ENCODE measurements at places on chromosomes 4 and X. TPM values are rescaled to one million over a fixed set of nuclear protein-coding genes. Genes with fewer than 3 reads are reported as not detected.

CD99L2 gene
- 76.4 TPM for total RNA-seq

MAGEC2 gene
- total RNA-seq: not detected

CACNA1F gene
- not detected for total RNA-seq

PSAPL1 gene
- not detected for total RNA-seq

HELT gene
- total RNA-seq: not detected

NAP1L3 gene
- total RNA-seq: 0.86 TPM

AIFM1 gene
- total RNA-seq: 17.9 TPM

NUDT9 gene
- total RNA-seq: 13.5 TPM

SLC39A8 gene
- total RNA-seq: 5.7 TPM

TCEAL8 gene
- 82.2 TPM for total RNA-seq

IL1RAPL1 gene
- 0.58 TPM for total RNA-seq

TLR7 gene
- total RNA-seq: not detected

PABPC1L2B gene
- not detected for total RNA-seq

AMBN gene
- total RNA-seq: not detected

GUCY1B1 gene
- 3.7 TPM for total RNA-seq

PARM1 gene
- total RNA-seq: 0.58 TPM

POF1B gene
- total RNA-seq: not detected

HMX1 gene
- total RNA-seq: 0.58 TPM

BEX5 gene
- total RNA-seq: 0.29 TPM

AKAP14 gene
- total RNA-seq: not detected

ADGRG2 gene
- total RNA-seq: not detected

NWD2 gene
- total RNA-seq: not detected

EVC2 gene
- 12.1 TPM for total RNA-seq

TMSB15A gene
- total RNA-seq: 7.5 TPM

PPEF1 gene
- total RNA-seq: not detected

REPS2 gene
- not detected for total RNA-seq

DMRTC1 gene
- total RNA-seq: not detected

ODAPH gene
- total RNA-seq: not detected
